ENCODE measurements at places on chromosomes 16 and 17.

DNA sequence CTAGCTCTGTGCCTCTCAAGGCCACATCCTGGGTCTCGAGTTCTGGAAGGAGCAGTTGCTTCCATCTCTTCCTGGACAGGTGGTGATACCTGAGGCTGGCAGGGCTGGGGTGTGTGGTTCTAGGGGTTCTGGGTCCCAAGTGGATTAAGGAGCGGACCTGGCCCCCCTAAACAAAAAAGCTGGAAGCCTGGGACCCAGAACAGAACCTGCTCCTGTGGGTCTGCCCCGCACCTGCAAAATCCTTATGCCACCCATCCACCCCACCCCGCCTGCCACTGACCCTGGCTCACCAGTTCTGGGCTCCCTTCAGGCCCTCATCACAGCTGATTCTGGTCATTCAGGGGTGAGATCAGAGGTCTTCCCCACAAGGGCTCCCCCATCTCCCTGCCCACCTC, 44.8 kb downstream of the ADCY7 start:
- DNase-seq = no peak

- DNase-seq = no peak
Observed at GRCh38 chr16:25553711-25554436, 137.9 kb upstream of the HS3ST4 start.

DNA sequence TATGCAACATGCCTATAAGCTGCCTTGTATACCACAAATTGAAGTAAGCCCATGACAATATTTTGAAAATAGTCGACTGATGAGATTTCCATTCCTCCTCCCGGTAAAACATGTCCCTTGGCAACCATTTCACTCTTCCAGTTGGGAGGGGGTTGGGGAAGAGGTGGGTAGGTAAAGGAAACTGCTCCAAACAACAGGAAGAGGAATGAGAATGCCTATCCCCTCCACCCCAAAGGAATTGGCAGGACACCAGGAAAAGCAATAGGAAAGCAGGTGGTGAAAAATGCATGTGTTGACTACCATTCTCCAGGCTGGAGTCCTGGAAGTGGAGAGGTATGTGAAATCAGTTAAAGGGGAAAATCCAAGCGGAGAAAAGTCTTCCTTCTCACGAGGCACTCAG, 455.9 kb upstream of the PSMD7 start:
- DNase-seq = peak; percentile 10

DNA sequence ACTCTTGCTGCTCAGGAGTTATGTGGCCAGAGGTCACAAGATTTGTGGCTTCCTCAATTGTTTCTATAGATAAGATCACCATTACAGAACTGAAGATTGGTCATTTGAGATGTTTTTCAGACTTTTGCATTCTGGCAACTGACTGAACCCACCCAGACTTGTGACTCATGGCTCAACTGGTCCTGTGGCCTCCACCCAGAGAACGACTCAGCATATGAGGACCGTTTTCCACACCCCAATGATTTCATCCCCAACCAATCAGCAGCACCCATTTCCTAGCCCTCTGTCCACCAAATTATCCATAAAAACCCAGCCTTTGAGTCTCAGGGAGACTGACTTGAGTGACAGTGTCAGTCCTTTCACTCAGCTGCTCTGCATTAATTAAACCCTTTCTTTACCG, 143.2 kb upstream of the ASIC2 start:
- DNase-seq = no peak

DNA sequence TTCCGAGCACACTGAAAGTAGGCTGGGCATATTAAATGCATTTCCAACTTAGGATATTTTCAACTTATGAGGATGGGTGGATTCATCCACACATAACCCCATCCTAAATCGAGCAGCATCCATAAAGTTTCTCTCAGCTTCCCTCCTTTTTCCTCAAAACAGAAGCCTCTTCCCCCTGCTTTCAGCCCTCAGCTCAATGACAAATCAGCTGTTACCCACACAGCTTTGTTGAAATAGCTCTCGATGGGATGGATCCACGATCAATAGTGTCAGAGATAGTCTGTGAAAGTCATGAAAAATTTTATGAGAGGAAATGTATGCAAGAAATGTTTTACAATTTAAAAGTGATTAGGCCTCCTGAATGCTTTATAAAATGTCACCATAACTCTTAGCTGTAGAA, 2.5 kb downstream of the DHX33 start:
- DNase-seq = no peak

DNA sequence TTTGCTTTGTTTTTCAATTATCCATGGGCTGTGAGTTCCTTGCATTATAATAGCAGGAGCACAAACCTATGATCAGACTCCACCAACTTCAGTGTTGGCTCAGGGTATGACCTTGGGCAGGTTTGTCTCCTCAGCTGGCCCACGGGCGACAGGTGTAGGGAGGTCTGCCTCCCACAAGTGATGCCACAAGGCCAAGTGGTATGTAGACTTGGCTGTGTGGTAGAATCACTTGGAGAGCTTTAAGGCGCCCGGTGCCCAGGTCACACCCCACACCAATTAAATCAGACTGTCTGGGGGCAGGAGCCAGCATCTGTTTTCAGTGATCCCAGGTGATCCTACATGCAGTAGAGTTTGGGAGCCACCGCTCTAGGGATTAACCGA, 153.4 kb downstream of the CLEC16A start:
- no peak for DNase-seq

GRCh38 chr16:66422366-66422765, 4.7 kb upstream of the BEAN1 start:
- DNase-seq = no peak

DNA sequence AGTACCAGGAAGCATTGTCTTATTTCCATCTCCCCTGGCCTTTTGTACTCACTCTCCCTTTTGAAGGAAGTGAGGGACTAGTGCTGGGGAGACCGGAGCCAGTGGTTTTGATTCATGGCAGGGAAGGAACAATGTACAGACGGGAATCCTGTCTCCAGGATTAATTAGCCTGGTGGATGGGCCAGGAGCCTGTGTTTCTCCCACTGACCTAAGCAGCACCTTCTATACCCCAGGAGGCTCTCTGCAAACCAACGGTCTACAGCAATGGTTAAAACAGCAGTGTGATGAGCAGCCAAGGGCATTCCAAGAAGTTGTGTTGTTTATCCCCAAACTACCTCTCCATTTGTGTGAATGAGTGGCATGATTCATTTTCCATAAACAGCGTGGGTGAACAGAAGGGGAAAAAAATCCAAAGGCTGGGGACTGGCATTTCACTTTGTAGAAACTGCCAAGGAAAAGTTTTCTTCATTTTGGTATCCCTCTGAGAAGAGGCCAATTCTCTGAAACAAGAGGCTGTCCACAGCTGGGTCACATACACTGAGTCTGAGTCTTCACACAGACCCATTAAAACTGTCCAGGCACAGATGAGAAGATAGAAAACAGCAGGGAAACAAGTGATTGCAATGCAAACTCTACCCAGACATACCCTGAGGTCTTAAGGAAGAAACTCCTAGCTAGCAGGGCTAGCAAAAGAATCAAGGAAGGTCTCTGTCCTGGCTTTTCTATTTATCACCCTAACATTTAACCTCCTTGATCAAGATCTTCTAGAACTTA, 18.1 kb downstream of the ANKFN1 start:
- DNase-seq = no peak

GRCh38 chr17:82230609-82231311, 1.9 kb downstream of the SLC16A3 start:
- peak; percentile 70 for DNase-seq

GRCh38 chr17:59494757-59495368, 70.5 kb upstream of the DHX40 start:
- DNase-seq = no peak

DNA sequence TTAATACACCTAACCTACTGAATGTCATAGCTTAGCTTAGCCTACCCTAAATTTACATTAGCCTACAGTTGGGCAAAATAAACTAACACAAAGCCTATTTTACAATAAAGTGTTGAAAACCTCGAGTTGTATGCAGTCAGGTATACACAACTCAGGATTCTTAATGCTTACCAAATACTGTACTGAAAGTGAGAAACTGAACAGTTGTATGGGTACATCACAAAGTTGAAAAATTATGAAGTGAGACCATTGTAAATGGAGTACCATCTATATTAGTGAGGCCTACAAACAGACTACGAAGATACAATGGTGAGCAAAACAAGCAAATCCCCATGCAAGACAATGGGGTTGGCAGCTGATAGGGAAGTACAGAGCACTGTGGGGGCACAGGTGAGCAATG, 79.7 kb downstream of the VAT1L start:
- no peak for DNase-seq

DNA sequence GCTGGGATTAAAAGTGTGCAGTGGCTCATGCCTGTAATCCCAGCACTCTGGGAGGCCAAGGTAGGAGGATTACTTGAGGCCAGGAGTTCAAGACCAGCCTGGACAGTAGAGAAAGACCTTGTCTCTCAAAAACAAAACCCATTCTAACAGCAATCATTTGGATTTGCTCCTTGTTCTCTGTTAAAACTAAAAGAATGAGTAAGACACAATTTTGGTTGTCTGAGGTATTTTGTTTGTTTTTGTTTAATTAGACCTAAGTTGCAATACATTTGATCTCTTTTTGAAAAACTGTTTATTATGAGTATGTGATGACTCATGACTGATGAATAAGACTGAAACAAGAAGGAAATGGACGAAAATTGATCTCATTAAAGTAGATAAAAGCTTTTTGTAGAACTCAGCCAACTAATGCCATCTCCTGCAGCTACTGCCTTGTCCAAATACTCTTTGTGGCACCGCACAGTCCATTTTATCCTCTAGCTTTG, 29.0 kb downstream of the GLG1 start:
- no peak for DNase-seq

DNA sequence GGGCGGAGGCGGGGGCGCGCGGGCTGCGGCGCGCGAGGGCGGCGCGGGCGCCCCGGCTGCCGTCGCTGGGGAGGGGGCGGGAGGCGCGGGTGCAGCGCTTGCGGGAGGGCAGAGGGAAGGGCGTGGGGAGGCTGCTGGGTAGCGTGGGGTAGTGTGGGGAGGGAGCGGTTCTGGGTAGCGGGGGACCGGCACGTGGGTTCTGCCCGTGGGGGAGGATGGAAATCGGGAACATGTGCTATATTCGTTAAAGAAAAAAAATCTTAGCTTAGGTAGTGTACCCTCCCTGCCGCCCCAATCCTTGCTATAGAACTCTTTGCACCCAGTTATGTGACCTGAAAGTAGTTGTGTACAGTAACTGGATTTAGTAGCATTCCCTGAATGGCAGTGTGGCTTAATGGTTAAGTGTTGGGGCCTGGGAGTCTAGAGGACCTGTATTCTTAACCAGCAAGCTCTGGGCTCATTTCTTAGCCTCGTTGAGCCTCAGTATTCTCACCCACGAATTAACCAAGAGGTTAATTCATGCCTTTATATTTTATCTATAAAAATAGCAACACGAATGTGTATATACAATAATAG, 646 bp downstream of the RABEP1 start:
- DNase-seq = no peak

DNA sequence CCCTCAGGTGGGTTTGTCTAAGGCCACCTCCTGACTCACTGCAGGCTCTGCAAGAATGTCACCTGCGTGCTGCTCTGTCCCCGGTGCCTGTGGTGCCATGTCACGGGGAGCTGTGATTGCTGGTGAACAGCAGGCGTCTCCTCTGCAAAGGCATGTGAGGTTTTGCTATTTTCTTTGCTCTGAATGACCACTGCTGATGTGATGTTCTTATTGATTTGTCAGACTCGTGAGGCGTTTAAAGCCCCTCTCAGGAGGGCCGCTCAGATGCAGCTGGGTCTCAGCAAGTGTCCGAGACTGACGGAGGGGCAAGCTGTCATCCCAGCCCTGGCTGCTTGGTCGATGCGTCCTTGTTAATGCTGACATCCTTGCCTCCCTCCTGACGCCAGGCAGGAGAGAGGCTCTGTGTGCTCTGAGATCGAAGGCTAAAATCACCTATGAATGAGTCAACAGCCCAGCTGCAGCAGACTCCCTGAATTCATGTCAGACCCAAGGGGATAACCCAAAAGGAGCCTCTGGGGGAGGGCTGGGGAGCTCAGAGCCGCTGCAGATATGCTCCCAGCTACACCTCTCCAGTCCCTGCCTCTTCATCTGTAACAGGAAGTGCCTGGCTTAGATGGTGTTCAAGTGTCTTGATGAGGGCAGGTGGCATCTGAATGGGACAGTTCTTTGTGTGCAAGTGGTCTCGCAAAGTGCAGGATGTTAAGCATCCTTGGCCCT, 11.8 kb upstream of the PEMT start:
- DNase-seq = no peak

GRCh38 chr16:75860326-75861053, 134.2 kb upstream of the CPHXL start:
- peak; percentile 55 for DNase-seq

GRCh38 chr16:85191341-85191965, 79.2 kb upstream of the CIBAR2 start:
- DNase-seq = no peak

- DNase-seq = no peak
Observed at GRCh38 chr17:64920026-64920418, 744 bp upstream of the LRRC37A3 start.

DNA sequence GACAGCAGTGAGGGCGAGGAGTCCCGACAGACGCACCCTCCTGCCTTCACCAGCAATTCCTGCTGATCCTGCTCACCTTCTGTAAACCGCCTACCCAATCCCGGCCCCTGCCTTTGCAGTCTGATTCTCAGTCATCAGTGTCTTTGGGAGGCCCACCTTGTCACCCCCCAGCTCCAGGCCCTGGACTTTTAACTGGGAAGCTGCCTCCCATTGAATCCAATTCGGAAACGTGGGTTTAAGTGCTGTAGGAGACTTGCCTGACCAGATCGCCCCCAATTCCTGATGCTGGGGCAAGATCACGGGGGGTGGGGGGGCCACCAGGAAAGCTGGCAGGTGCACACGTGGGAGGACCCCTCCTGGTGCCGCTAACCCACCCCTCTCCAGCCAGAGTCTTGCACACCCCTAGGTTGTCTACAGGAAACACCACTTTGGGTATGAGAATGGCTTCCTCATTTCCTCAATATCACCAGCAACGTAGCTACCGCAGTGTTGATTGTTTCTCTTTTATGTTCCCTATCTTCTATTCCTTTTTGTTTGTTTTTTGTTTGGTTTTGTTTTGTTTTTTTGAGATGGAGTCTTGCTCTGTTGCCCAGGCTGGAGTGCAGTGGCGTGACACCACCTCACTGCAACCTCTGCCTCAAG, 46.6 kb upstream of the CMIP start:
- DNase-seq = no peak
